Memory B cell (primary cell): ENCODE measurements at places on chromosomes 13 and 19.

DNA sequence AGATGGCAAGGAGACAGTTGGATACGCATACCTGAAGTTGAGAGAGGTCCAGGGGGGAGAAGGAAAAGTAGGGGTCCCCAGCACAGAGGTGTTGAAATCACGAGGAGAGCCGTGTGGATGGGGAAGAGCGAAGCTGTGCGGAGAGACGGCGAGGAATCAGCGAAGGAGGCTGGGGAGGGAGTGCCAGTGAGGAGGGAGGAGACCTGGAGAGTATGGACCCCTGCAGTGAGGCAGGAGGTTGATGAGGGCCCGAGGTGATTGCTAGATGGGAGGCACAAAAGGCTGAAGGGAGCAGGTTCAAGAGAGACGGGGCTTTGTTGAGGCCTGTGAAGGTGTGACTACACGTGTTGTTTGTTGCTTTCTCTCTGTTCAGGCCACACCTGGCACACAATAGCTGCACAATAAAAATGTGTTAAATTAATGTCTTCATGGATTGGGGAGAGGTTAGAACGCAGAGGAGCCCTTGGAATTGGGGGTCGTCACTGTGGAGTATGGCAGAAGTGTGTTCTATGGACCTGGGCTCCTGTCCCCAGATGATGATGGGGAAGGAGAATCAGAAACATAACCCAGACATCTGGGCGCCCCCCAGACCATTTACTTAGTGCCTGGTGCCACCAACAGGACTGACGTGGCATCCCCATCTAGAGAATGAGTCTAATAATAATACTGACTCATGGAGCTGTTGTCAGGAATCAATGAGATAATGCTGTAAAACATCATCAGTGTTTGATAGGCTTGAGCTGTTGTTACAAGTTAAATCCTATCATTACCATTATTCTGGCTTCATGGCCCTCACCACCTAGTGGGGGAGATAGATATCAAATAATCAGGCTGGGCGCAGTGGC lies 137.5 kb downstream of the SIPA1L3 start:
- DNase-seq = no peak

DNA sequence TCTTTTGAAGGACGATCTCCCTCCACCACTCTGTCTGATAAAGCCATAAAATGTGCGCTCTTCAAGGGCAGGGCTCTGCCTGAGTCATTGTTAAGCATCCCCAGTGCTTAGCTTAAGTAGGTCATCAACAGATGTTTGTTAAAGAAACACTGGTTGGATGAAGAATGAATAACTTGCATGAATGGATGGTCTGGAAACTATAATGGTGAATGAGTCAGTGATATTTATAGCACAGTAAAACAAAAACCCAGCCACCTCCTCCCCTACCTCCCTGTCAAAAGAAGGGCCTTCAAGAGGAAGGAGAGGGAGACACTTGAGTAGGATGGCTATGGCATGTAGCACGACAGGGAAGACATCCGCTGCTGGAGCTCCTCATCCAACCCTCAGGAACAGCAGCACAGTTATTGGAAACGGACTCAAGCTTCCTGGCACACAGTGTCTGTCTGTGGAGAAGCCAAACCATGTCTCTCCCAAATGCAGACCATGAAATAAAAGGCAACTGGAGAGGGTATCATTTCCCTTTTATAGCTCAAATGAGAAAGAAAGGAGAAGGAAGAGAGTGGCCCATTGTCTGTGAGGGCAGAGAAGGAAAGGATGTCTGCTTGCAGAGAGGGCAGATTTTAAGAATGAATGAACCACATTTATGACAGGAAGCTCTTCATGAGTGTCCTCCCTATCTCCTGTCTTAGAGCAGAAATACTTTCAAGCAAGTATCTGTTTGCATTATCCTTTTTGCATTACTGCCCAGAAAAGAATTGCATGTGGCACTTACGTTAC lies 183.5 kb upstream of the UBL3 start:
- DNase-seq = no peak

- no peak for DNase-seq
Measured at GRCh38 chr19:28701491-28701890, 511.5 kb downstream of the UQCRFS1 start.

GRCh38 chr13:52744842-52745375 lies 5.3 kb upstream of the CNMD start:
- DNase-seq = no peak

DNA sequence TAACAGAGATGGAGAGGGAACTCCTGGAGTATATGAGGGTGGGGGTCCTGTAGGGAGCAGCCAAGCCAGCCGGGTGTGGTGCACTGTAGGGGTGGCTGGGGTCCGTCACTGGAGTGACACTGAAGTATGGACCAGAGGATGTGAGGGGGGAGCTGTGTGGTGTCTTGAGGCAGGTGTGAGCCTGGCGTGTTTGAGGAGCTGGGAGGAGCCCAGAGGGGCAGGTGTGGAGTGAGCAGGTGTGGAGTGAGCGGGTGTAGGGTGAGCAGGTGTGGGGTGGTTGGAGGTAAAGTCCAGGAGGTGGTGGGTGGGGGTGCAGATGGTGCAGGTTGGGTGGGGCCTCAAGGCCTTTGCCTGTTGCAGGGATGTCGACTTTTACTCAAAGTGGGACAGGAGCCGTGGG lies 5.9 kb downstream of the B3GNT8 start:
- no peak for DNase-seq

DNA sequence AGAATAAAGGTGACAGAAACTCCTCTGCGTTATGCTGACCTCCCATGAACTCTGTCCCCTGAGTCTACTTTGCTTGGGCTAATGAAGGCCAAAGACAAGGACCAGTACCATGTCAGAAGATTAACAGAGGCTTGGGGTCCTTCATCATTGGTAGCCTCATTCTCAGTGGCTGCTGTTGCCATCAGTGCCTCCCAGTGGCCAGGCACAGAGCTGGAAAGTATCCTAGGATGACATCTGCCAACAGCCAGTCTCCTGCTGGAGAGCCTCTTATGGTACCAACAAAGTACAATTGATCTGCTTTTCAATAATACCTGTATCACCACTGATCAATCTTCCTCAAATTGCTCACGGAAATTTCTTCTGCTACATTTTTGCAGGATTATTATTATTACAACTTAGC lies 281.6 kb downstream of the DNAJC15 start:
- no peak for DNase-seq

- DNase-seq = no peak
Measured at GRCh38 chr19:39430675-39431593, 4.8 kb downstream of the RPS16 start.
